NCI-H1694 (cell line): ENCODE measurements at places on chromosomes 7 and 10.

GRCh38 chr10:11036424-11037011 lies 18.8 kb downstream of the CELF2 start:
- no peak for DNase-seq

DNA sequence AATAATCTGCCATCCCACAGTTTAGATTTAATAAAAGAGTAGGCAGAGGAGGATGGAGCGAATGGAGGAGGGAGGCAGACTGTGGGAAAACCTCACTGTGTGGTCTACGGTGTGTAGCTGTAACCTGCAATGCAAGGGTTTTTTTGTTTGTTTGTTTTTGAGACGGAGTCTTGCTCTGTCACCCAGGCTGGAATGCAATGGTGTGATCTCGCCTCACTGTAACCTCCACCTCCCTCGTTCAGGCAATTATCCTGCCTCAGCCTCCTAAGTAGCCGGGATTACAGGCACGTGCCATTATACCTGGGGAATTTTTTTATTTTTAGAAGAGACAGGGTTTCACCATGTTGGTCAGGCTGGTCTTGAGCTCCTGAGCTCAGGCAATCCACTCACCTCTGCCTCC lies 184.6 kb upstream of the PLXNA4 start:
- no peak for DNase-seq

DNA sequence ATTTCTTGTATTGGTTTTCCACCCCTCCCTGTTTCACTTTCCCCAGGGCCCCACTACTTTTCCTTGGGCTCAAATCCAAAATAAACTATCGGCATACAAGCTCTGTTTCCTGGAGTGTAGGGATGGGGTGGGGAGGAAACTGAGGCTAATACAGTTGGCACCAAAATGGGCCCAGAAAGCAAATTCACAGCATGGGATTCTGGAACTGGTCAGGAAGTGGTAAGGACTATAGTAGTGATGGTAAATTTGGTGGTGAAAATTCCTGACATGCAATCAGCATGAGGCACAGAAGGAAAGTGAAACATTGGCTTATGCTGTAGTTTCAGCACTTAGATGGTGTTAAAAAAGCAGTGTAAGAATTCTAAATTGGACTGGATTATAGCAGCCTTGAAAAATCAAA lies 8.7 kb upstream of the SAMD9L start:
- no peak for DNase-seq

GRCh38 chr10:46273506-46274477 lies 13.0 kb upstream of the ANTXRL start:
- DNase-seq = no peak
